ENCODE measurements at places on chromosomes 6 and 20. TPM values are rescaled to one million over a fixed set of nuclear protein-coding genes. Genes with fewer than 3 reads are reported as not detected.

TTBK1 gene
- not detected for polyA plus RNA-seq

LRRC73 gene
- 0.30 TPM for polyA plus RNA-seq

KIAA1586 gene
- 6.8 TPM for polyA plus RNA-seq

MRPL14 gene
- 20.8 TPM for polyA plus RNA-seq

GPLD1 gene
- 1.2 TPM for polyA plus RNA-seq

SSTR4 gene
- not detected for polyA plus RNA-seq

ACAT2 gene
- polyA plus RNA-seq, result 56.6 TPM

DUSP15 gene
- 8.4 TPM for polyA plus RNA-seq

RNF144B gene
- 3.0 TPM for polyA plus RNA-seq

OXT gene
- polyA plus RNA-seq, result 0.86 TPM

ADGB gene
- not detected for polyA plus RNA-seq

CCR6 gene
- polyA plus RNA-seq, result not detected

BANF2 gene
- not detected for polyA plus RNA-seq

OR2B6 gene
- polyA plus RNA-seq, result not detected

ZSCAN16 gene
- 4.0 TPM for polyA plus RNA-seq

SLC22A16 gene
- polyA plus RNA-seq, result 0.63 TPM
